ENCODE measurements at places on chromosomes 13 and 19.

DNA sequence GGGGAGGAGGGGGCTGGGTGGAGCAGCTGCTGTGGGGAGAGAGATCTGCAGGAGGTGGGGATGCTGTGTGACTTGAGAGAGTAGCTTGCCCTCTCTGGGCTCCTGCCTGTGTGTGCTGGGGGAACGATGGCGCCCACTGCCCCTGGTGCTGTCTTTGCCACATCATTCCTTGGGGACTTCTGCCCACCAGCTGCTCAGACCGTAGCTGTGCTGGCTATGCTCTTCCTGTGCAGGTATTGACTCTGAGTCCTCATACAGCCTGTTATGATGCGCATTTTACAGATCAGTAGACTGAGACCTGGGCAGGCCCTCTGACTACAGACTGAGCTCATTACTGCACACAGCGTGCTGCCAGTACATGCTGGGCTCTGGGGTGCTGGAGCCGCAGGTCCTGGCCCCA is 51.1 kb downstream of the DNM2 start:
- no peak for DNase-seq

DNA sequence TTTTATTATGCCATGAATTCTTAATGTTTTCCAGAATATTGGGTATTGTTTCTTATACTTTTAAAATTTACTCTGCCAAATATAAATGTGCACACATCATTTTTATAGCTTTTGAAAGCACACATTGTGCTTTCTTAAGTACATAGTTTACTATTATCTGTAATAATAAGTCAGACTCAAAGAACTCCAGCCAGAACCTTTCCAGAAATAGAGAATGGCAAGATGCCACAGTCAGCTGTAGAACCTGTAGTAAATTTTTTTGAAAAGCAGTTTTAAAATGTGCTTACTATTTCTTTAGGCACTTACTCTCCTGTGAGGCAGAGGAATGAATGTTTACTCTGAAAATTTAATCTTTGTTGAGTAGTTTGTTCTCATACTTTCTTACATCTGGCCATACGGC is 1287.1 kb downstream of the PCDH9 start:
- DNase-seq: no peak

DNA sequence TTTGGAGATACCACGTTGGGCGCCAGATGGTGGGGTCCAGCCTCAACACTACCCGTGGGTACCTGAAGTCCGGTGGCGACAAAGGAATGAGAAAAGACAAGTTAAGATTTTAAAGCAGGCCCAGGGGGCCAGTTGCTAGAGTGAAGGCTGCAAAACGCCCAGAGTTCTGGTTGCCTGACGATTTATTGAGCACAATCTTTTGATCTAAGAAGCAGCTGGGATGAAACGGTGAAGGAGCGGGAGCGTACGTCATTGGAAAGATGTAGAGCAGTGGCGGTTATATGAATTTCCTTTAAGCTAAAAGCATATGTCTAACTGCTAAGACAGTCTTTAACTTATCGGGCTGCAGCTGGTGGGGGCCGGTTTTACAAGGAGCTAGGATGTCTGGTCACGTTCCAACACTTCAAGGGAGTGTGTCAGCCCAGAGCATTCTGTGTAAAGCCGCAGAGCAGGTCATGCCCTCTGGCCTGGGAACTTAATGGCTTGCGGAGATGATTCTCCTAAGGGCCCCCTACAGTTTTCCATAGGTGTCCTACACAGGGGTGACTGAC is 28.9 kb upstream of the EVI5L start:
- no peak for DNase-seq

DNA sequence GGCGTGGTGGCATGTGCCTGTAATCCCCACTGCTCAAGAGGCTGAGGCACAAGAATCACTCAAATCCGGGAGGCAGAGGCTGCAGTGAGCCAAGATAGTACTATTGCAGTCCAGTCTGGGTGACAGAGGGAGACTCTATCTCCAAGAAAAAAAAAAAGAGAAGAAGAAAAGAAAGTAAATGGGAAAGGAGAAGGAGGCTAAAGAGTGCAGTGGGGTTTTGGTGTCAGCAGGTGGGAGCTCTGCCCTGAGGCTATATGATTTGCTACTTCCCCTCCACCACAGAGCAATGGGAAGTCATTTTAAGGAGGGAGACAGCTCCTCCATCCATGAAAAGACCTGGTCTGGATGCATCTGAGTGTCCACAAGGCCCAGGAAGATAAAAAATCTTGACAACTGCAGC is 23.1 kb downstream of the UNC13A start:
- DNase-seq: no peak

DNA sequence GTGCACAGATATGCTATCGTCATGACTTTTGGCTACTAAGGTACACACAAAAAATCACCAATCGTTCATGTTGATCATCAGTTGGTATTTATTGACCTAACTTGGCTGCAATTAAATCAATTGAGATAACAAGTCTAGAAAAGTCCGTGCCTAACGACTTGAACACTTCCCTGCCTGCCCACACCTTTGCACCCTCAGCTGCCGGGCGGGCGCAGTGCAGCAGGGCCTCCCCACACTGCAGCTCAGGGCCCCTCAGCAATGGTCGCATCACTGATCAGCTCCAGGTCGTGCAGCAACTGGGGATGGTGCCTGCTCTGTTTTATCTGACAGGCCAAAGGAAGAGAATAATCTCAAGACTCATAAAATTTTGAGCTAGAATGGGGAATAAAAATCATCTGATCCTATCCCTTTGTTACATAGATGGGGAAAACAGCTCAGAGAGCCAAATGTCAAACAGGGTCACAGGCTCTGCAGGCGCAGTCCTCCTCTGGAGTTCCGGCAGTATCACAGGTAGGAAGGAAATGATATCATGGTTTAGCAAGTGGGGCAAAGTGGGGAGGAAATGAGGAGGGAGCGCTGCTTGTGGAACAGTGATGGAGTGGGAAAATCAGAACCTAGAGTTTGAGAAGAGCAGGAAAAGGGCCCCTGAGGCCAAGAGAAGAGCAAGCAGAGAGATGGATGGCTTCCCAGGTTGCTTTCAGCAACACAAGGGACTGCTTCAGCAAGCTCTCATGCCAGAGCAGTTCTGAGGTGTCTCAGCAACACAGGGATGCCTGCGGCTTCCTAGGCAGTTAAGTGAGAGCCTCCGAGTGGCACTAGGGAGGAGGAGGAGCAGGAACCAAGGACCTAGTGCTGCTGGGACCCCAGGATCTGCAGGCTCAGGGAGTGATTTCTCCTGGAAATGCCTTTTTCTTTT is 57.5 kb downstream of the SLC7A1 start:
- no peak for DNase-seq

DNA sequence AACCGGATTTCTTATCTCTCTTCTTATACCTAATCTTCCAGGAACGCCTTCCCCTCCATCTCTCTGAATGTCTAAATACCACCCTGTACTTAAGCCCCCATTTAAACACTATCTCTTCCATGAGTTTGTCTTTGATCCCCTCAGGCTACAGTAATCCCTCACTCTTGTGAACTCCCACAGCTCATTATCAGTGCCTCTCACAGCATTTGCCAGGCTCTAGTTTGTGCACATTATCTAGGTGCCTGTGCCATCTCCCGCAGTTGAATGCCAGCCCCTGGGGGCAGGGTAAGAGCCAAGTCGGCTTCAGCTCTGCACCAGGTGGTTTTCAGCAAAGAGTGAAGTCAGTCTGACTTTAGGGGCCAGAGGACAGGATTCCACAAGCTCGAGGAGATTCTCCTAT is 71.4 kb downstream of the FREM2 start:
- no peak for DNase-seq
